Aorta (tissue), 5 donors: ENCODE measurements at places on chromosomes 1 and 21. TPM values are rescaled to one million over a fixed set of nuclear protein-coding genes. Genes with fewer than 3 reads are reported as not detected.
A peak's percentile ranks its signal among the peaks of the same experiment; 100 is the strongest.

The PRDM16 gene
- total RNA-seq: 80.7 TPM

The METTL25B gene
- total RNA-seq: 33.6 TPM

The PRDM2 gene
- total RNA-seq: 55.6 TPM

The ALG14 gene
- 2.8 TPM for total RNA-seq

The TFF2 gene
- not detected for total RNA-seq

The MEX3A gene
- total RNA-seq: 1.6 TPM

GRCh38 chr21:16534408-16535101, 804.8 kb downstream of the USP25 start:
- DNase-seq: peak; percentile 79

DNA sequence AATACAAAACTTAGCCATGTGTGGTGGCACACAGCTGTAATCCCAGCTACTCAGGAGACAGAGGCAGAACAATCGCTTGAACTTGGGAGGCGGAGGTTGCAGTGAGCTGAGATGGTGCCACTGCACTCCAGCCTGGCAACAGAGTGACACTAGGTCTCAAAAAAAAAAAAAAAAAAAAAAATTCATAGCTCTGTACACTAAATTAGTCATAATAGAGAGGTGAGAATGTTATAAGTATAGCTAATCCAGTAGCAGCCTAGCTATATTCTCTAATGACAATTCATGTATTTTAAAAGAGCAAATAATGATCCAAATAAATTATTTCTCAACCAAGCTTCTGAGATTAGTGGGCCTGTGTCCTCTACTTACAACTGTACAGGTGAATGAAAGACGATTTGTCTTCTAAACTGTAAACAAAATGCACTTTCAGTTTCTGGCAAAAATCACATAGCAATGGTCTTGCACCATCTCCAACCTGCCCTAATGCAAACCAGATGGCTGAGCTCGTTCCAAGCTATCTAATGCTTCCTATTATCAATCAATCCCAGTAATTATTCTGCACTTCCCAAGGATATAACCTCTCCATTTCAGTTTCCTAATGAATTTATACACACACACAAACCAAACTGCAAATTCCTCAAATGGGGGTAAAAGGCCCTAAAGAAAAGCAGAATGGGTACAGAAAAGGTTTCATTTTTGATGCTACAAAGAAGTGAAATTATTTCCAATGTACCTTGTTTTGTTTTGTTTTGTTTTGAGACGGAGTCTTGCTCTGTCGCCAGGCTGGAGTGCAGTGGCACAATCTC, 56.5 kb downstream of the GATAD2B start:
- no peak for DNase-seq

DNA sequence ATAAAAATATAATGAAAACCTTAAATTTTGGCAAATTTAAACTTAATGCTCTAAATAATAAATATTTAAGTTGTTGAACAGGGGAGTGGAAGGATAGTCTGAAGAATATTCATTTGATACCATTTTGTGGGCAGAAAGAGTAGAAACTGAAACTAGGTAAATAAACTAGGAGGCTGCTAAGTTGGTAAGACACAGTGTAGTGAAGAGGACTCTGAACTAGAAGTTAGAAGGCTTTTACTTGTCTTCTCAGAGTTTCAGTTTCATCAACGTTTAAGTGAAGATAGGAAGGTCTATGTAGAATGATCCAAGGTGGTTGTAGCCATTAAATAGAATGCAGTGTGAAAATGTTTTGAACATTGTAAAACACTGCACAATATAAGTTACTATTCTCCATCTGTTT, 516.9 kb downstream of the AMY1C start:
- DNase-seq: no peak

DNA sequence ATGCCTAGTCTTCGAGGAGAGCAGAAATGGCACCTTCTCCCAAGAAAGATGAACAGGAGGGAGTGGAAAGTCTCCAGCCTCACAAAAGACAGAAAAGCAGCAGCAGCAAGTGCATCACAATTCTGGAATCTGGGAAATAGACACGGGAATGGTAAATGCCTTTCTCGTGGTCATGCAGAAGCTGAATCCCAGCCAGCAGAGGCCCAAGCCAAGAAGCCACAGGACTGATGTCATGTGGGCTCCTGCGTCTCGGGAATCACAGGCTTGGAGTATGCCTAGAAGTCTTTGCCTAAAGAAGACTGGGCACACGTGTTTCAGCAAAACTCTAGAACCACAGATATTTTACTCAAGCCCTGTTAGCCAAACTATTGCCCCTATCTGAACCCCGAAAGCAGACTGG, 260.3 kb upstream of the PLD5 start:
- DNase-seq: no peak

DNA sequence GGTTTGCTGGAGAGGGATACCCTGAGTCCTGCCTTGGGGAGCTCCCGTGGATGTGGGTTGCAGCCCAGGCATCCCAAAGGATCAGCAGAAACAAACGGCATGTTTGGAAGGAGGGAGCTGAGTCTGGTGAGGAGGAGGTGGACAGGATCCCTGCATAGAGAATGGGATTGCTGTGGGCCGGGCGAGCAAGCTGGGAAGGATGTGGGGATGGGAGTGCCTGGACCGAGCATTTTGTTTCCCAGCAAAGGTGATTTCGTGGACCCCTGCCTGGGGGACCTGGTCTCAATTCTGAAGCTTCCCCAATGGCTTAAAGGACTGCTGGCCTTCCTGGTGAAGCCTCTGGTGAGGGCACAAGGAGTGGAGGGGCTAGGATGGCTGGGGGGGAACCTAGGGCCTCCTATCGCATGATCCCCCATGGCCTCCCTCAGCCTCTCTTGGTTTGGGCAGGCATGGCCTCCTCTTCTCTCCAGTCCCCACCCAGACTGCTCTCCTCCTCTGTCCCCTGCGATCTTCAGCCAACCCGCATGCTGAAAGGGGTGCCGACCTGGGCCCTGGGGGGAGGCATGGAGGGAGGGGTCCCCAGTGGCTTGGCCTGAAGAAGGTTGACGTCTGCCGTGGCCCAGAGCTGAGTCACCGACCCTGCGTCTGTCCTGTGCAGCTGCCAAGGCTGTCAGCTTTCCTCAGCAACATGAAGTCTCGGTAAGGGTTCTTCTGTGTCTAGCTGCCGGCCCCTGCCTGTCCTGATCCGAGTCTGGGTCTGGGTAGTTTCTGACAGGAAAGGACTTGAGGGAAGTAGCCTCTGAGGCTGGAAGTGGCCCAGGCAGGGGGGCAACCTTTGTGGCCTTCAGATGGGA, 16.3 kb downstream of the FAAH start:
- no peak for DNase-seq

DNA sequence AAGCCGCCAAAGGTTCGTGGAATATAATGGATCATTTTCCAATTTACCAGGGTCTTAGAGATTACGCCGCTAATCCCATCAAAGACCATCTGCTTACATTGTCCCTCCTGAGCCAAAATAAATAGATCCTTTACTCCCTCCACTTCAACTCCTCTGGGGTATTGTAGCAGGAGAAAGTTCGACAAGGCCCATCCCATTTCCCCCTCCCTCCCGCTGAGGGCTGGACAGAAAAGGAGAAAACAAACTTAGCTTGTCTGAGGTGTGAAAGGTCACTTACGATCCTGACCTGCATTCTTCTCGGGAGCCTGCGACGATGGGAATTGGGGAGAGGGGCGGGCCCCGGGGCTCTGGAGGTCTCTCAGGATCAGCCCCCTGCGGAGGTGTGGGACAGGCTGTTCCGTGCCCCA, 60.8 kb downstream of the MEF2D start:
- DNase-seq: no peak

GRCh38 chr21:41156142-41156541, 11.8 kb upstream of the BACE2 start:
- no peak for DNase-seq

DNA sequence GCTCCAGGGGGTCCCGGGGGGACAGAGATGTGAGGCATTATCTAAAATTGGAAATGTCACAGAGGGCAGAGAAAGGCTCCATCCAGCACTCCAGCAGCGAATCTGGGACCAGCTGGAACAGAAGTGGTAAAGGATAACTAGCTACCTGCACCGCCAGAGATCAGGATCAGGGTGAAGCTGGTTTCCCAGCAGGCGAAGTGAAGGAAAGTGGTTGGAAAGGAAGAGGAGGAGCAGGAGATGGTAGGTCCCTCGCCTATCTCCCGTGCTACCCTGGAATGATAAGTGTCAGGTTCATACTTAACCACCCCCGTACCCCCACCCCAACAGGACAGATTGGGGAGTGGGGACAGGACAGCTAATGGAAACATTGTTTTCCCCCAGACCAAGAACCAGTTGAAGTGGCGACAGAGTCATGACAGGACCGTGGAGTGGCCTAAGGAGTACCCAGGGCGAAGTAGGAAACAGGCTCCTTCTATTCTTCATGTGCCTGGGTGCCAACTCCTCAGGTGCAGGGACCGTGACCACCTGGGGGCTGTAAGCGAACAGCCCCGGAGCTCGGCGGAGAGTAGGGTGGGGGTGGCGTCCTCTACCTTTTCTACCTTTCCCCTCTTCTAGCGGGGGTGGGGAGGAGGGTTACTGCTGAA, 717 bp downstream of the B4GALT3 start:
- DNase-seq: peak; percentile 30

DNA sequence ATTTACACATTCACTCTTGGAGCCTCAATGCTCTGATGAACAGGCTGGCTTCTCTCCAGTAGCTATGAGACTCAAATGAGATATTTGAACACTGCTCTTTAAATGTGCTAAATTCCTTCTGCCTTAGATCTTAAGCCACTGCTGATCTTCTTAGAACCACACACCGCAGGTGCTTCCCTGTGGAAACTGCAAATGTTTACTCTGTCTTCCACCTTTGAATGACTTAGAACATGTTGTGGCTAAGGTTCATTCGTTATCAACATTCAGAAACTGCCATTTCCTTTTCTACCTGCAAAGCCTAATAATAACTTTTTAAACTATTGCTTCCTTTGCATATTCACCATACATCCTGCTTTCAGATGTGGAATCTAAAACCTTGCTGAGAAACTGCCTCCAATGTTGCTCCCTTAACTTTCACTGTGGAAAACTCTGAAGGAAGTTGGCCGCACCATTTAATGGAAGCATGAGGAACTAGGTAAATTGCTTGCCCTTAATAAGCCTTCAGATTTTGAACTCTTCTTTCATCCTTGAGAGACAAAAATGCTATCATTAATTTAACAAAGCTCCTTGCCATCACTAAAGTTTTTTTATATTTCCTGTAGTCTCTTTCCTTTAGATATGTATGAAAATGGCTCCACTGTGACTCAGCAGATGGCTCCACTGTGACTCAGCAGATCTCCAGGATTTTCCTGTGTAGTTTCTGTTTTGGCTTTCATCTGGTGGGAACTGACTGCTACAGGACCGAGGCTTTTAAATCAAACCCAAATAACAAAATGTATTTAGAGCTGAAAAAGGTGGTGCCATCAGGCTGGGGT, 143.8 kb downstream of the TNFSF18 start:
- DNase-seq: no peak

DNA sequence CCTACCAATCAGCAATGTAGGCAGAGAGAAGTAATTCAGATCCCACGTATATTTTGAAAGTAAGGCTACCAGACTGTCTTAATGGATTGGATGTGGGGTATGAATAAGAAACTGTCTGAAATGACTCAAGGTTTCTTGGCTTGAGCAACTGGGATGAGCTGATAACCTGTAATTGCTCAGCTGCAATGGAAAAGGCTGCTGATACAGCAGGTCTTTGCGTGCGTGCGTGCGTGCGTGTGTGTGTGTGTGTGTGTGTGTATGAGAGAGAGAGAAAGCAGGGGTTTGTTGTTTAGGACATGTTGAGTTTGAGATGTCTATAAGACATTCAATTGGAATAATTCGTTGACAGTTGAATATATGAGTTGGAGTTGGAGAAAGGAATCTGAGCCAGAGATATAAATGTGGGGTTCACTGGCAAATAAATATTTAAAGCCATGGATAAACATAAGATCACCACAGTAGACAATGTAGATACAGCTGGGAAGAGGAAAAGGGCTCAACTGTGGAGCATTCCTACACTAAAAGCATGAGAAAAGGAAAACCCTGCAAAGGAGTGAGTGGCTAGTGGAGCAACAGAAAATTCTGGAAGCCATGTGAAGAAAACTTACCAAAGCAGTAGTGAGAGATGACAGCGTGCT, 72.9 kb downstream of the UCHL5 start:
- no peak for DNase-seq

DNA sequence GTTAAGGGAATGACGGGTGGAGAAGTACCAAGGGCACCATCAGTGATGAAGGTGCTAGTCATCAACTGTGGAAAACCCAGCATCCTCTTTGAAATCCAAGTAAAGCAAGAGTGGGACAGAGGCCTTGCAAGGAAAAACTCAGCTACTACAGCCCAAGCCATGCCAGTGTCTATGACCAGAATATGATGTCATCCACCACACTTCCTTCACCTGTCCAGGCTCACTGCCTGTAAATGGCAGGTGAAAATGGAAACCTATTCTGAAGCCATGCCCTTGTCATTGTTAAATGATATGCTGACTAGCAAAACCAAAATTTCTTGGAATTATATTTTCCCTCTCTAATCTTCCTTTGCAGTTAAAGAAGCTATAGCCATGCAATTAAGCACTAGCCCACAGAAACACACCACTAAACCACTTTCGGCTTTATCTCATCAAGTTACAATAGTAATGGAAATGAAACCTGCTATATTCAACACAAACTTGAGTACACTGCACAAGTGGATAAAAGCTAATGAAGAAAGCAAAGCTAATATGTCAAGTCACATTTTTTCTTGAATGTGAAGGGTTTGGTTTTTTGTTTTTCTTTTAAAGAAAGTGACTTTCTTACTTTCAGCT, 96.3 kb upstream of the RALGPS2 start:
- DNase-seq: no peak

DNA sequence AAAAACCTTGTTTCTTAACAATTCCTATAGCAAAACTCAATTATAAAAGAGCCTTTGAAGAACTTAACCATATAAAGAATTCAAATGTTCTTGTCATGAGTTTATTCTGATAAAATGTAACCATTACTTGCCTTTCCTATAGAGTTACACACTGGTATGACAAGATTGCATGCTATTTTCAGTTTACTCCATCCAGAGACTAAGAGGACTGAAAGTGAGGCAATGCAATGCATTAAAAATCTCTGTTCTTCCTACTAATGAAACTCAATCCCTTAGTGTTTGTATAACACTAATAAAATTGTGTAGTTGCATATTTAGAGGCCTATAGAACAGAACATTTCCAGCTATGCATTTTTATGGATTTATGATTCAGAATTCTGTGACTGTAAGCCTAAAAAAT, 88.1 kb downstream of the COP1 start:
- no peak for DNase-seq

DNA sequence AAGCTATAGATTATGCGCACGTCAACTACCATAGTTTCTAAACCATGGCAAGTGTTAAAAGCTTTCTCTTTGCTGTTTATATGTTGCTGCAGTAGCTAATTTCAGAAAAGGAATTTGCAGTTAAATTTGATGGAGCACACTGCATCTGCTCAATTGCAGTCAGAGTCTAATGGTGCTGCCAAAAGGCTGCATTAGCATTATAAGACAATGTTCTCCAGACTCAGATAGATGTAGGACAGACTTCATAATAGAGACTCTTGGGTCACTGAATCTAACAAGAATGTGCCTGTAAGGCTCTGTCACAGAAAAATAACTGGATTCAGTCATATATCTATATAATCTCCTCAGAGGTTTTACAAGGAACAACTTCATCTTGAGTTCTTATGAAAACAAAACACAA, 198.3 kb downstream of the OLFM3 start:
- no peak for DNase-seq
